ENCODE measurements at places on chromosomes 2 and 18. TPM values are rescaled to one million over a fixed set of nuclear protein-coding genes. Genes with fewer than 3 reads are reported as not detected.

DNA sequence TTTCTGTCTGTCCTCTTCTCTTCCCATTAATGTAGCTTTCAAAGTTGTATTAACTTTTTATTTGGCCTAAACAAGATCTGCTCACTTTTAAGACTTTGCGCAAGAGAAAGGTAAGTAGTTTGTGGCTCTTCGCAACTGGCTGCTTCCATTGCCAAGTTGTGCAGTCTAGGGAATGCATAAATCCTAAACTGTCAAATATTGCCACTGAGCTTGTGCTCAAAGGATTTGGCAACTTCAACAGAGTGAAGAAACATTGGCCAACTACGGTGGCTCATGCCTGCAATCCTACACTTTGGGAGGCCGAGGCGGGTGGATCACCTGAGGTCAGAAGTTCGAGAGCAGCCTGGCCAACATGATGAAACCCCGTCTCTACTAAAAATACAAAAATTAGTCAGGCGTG is 826.4 kb downstream of the EPHA4 start:
- DNase-seq, result no peak
- H3K27me3 ChIP-seq, result no peaks in the 10 kb centered on the region
- H3K4me3 ChIP-seq, result no peak overlapping the region
- no peak overlapping the region for H3K27ac ChIP-seq
- H3K4me1 ChIP-seq, result no peaks in the 10 kb centered on the region

GRCh38 chr2:43011158-43011491 is 215.3 kb downstream of the ZFP36L2 start:
- no peaks in the 10 kb centered on the region for H3K27me3 ChIP-seq
- no peaks in the 10 kb centered on the region for H3K4me1 ChIP-seq
- no peak overlapping the region for H3K4me3 ChIP-seq
- no peak overlapping the region for H3K27ac ChIP-seq

GRCh38 chr2:135490376-135490775 is 40.6 kb downstream of the ZRANB3 start:
- no peak overlapping the region for H3K27ac ChIP-seq
- H3K36me3 ChIP-seq, result no peaks in the 10 kb centered on the region

DNA sequence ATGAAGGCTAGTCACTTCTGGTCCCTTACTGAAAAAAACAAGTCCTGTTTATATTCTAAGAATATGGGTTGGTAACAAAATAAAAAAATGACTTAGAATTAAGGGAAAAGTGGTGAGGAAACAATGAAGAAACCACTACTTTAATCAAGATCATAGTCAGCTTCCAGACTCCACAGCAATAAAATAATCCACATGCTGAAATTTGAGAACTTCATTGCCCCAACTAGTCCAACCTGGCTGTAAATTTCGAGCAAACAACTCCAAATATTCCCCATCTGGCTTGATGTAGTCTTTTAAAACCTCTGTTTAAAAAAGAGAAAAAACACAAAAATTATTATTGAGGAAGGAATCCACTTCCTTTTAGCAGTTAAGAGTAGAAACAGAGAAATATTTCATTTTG is 32.5 kb downstream of the METTL4 start:
- H3K4me1 ChIP-seq, result no peaks in the 10 kb centered on the region
- no peak for DNase-seq
- H3K27me3 ChIP-seq, result no peaks in the 10 kb centered on the region

DNA sequence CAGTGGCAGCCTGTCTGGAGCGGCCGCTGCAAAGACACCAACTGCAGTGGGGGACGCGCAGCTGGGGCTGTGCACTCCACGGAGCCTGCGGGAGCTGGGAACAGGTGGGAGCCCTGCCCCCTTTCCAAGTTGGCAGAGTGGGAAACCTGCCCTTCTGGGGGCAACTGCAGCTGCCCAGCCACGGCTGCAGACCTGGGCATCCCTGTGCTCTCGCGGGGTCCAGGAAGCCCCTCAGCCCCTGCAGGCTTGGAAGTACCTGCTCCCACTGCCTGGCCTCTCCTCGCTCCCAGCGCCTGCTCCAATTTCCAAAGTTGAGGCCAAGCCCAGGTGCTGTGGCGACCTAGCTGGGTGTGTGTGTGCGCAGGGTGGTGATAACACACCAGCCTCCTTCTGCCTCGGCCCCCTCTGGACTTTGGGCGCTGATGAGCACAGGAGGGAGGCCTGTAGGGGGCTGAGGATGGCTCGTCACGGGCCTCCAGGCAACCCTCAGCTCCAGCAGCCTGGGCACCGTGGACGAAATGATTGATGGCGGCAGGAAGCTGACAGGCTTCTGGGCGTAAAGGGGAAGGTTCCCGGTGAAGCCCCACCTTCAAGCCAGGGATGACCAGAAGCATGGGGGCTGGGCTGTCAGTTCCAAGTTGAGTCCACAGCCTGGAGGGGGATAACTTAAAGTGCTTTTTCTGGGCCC is 76.9 kb downstream of the PTPN4 start:
- no peak overlapping the region for H3K27ac ChIP-seq
- no peak overlapping the region for H3K4me3 ChIP-seq
- H3K36me3 ChIP-seq, result peaks cover 1% of the 10 kb centered on the region
- peaks cover 11% of the 10 kb centered on the region for H3K4me1 ChIP-seq
- H3K27me3 ChIP-seq, result no peaks in the 10 kb centered on the region
- no peak for DNase-seq

DNA sequence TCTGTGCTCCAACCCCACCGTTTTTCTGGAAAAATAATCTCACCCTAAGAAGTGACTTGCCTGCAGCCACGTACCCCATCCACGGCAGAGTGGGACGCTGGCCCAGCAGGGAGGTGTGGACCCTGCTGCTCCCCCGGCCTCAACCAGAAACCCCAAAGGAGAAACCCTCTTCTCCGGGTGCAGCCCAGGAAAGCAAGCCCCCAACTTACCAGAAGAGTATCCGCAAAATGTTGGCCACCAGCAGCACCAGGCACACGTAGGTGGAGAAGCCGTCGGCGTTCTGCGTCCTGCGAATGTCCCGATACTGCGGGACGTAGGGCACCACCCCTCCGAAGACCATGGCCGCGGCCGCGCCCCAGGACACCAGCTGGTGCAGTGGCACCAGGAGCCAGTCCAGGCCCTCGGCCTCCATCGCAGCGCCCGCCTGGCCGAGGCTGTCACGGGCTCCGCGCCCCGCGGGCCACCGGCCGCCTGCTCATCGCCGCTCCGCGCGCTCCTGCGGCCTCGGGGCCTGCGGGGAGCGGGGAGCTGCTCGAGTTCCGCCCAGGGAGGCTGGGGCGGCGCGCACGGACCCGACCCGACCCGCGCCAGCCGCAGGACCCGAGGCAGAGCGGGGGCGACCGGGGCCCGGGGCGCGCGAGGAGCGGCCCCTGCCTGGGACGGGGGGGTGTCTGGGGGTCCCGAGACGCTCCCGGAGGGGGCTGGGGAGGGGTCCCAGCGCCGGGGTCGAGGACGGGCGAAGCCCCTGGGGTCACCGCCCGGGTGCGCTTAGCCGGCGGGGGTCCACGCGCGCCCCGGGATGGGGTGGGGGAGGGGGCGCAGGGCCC is 725 bp downstream of the SLC66A2 start:
- DNase-seq, result no peak
- H3K27me3 ChIP-seq, result no peaks in the 10 kb centered on the region
- peaks cover 37% of the 10 kb centered on the region for H3K4me1 ChIP-seq
- H3K4me3 ChIP-seq, result peak overlapping the region; percentile 89
- peaks cover 13% of the 10 kb centered on the region for H3K36me3 ChIP-seq

- DNase-seq, result no peak
- no peaks in the 10 kb centered on the region for H3K27me3 ChIP-seq
- no peak overlapping the region for H3K4me3 ChIP-seq
- H3K36me3 ChIP-seq, result peaks cover 31% of the 10 kb centered on the region
Measured at GRCh38 chr2:73532381-73532780, 109.8 kb downstream of the NAT8 start.

DNA sequence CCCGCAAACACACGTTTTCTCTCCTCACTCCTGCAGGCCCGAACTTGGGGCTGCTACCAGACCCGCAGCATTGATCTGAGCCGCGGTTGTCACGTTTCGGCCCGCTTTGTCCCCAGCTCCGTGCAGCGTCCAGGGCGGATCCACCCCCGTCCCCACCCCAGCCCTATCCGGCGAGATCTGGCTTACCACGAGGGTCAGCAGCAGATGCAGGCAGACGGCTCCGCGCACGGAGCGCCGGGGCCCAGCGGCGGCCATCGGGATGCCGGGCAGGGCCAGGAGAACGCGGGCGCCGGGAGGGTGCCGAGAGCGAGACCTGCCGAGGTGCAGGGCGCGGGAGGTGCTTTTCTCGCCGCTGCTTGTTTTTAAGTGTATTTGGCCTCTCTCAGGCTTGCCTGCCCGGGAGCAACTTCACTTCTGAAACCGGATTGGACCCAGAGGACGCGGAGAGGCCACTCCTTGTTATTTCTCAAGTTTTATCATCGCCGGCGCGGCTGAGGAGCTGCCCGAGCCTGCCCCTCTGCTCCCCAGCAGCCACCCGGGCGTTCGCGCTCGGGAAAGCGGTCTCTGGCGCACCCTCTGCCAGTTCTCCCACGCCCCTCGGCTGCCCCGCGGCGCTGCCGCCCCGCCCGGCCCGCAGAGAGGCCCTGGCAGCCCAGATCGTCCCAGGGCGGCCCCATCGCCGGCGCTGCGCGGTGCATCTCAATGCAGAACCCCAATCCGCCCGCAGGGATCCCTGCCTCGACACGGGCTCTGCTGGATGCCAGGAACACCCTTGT is at the start of gene DSC3:
Gene DSC3 (minus strand): TSS at position 337 of the 776 bp plus-strand sequence. CDS start 82 bp downstream, at position 255.
- DNase-seq, result no peak
- no peaks in the 10 kb centered on the region for H3K36me3 ChIP-seq
- H3K4me1 ChIP-seq, result no peaks in the 10 kb centered on the region

DNA sequence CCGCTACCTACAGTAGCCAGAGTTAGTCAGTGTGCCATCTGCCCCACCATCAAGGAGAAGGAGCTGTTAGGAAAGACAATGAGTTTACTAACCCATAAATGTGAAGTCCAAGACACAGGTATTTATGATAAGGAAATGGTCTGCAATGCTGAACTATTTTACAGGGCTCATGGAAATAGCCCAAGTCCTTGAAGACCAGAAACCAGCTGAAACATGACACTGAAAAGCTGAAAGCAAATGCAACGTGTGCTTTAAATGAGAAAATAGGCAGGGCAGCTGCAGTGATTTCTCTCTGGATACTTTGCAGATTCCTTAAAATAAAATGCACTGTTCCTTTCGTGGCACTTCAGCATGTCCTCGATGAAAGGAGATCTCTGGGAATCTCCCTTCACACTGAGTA is 256.4 kb upstream of the TCF4 start:
- H3K4me1 ChIP-seq, result no peaks in the 10 kb centered on the region
- no peak overlapping the region for H3K27ac ChIP-seq
- no peak for DNase-seq
- H3K4me3 ChIP-seq, result no peak overlapping the region
- no peaks in the 10 kb centered on the region for H3K27me3 ChIP-seq

GRCh38 chr2:197198890-197199289 is 111.7 kb downstream of the ANKRD44 start:
- DNase-seq, result peak; percentile 90
- H3K4me1 ChIP-seq, result peaks cover 91% of the 10 kb centered on the region
- H3K27me3 ChIP-seq, result peaks cover 2% of the 10 kb centered on the region
- peak overlapping the region; percentile 87 for H3K4me3 ChIP-seq

GRCh38 chr2:63056107-63057050 is 5.7 kb downstream of the OTX1 start:
- peak overlapping the region; percentile 59 for H3K4me3 ChIP-seq
- peaks cover 9% of the 10 kb centered on the region for H3K36me3 ChIP-seq
- peaks cover 74% of the 10 kb centered on the region for H3K27me3 ChIP-seq
- H3K27ac ChIP-seq, result peak overlapping the region; percentile 77
- no peak for DNase-seq

DNA sequence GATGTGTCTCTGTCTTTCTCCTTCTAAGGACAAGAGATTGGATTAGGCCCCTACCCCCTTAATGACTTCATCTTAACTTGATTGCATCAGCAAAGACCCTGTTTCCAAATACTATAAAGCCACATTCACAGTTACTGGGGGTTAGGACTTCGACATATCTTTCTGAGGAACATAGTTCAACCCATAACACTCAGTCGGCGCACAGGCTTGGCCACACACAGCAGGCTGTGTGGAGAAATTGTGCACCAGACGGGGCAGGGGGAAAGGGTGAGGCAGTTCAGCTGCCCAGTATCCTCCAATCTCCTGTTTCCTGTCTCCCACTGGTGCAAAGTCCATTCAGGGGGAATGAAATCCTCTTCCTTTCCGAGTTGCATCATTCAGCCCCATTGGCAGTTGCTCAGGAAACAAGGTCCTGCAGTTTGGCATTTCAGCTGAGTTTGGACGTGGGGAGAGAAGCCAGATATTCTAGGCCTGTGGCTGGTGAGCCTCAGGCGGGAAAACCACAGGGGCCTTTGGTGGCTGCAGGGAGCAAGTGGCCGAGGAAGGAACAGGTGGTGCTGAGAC is 9.4 kb upstream of the RAPGEF4 start:
- no peak overlapping the region for H3K4me3 ChIP-seq
- no peaks in the 10 kb centered on the region for H3K36me3 ChIP-seq
- DNase-seq, result no peak
- no peaks in the 10 kb centered on the region for H3K4me1 ChIP-seq
- H3K27ac ChIP-seq, result no peak overlapping the region

GRCh38 chr2:220188031-220188430 is 560.6 kb downstream of the SLC4A3 start:
- H3K27ac ChIP-seq, result no peak overlapping the region
- H3K27me3 ChIP-seq, result no peaks in the 10 kb centered on the region
- DNase-seq, result no peak
- H3K4me3 ChIP-seq, result no peak overlapping the region

- no peak overlapping the region for H3K4me3 ChIP-seq
- DNase-seq, result no peak
- no peak overlapping the region for H3K27ac ChIP-seq
- peaks cover 21% of the 10 kb centered on the region for H3K4me1 ChIP-seq
- H3K36me3 ChIP-seq, result peaks cover 52% of the 10 kb centered on the region
Measured at GRCh38 chr2:181904022-181904632, 12.6 kb downstream of the ITPRID2 start.

The ST6GAL2 gene
- not detected for total RNA-seq

The BBS5 gene
- 3.6 TPM for total RNA-seq

The TRIM43 gene
- total RNA-seq, result not detected

The MYO5B gene
- 0.12 TPM for total RNA-seq

The FAHD2A gene
- total RNA-seq, result 33.2 TPM

The AQP4 gene
- total RNA-seq, result not detected

The OR6B2 gene
- total RNA-seq, result not detected

The TFCP2L1 gene
- total RNA-seq, result 0.02 TPM

The ELOA2 gene
- total RNA-seq, result not detected

The FLACC1 gene
- 1.1 TPM for total RNA-seq

The RAB17 gene
- total RNA-seq, result not detected
